H7 (cell line): ENCODE measurements at places on chromosomes 2 and 18. TPM values are rescaled to one million over a fixed set of nuclear protein-coding genes. Genes with fewer than 3 reads are reported as not detected.

- DNase-seq: no peak
Observed at GRCh38 chr2:118477111-118477862, 370.2 kb downstream of the EN1 start.

GRCh38 chr2:231189171-231189530 is 9.3 kb upstream of the ARMC9 start:
- DNase-seq: no peak

GRCh38 chr2:1837458-1837857 is 93.1 kb upstream of the PXDN start:
- no peak for DNase-seq

DNA sequence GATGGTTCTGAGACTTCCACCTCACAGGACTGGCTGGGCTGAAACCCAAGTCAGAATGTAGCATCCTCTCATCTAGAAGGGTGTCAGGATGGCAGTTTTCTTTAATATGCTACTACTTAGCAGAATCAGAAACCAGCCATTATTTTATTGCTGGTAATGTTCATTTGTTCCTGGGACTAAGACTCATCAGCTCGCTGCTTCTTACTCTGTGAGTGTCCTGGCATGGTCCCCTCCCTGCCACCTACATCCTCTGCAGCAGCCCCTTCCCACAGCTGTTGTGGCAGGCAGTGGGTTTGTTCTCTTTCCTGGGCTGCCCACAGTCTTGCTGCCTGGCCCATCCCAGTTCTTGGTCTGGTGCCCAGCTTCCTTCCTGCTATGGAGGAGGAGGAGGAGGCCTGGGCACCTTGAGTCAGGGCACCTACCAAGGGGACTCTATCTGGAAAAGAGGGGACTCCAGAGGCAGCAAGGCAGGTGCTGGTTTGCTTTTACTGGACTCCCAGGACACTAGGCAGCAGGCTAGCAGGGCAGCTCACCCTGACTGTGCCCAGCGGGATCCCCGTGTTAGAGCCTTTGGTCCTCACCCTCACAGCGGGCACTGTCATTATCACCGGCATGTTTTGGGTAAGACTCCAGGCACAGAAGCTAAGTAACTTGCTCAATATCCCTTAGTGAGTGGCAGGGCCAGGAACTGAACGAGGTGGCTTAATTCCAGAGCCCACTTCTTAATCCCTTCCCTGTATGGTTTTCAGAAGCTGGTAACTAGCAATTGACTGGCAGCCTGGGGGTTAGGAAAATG is 62.1 kb downstream of the LRRFIP1 start:
- no peak for DNase-seq

DNA sequence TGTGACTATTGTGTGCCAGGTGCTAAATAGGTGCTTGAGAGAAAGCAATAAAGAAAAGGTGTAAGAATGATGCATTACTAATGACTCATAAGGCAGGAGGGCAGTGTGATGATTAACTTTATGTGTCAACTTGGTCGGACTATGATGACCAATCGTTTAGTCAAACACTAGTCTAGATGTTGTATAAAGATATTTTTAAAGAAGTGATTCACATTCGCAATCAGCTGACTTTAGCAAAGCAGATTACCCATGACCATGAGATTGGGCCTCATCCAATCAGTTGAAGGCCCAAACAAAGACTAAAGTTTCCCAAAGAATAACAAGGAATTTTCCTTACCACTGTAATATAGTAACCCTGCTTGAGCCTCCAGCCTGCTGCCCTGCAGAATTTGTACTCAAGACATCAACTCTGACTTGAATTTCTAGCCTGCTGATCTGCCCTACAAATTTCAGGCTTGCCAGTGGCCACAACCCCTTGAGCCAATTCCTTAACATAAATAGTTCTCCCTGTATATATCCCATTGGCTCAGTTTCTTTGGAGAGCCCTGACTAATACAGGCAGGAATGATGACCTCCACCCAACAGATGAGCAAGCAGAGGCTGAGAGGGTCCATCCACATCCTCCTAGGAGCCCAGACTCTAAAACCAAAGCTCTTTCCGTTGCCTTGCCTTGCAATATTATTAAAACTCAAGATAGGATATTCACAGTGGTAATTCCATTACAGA is 132.6 kb downstream of the ACTR3 start:
- DNase-seq: no peak

DNA sequence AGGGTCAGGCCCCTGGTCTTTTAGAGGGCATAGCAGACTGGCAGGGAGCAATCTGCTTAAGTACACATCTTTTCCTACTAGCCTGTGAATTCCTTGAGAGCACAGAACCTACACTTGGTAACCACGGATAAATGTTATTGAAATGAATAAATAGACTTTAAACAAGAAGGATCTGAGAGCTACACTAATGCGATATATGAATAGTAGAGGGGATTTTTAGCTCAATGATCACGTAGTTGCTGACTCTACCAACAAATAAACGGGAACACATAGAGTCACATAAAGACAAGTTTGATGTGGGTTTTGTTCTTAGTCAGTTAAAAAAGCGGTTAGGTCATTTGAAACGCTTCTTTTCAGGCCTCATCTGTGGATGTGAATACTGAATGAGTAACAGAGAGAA is 290.3 kb upstream of the CCDC68 start:
- no peak for DNase-seq

DNA sequence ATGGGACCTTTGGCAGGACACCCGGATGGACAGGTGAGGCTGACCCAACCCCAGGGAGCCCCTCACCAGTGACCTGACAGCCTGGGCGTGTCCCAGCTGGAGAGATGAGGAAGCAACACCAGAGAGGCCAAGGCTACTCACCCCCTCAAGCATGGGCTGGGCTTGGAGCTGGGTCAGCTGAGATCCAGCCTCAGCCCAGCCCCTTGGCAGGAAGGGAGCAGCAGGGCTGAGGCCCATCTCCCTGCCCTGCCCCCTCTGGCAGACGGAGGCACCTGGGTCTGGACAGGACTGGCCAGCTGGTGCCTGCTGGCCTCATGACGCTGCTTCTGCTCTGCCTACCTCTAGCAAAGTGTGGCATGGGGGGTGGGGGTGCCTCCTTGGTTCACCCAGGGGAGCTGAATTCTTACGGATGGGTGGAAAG is 37.8 kb downstream of the HS6ST1 start:
- DNase-seq: peak; percentile 79

DNA sequence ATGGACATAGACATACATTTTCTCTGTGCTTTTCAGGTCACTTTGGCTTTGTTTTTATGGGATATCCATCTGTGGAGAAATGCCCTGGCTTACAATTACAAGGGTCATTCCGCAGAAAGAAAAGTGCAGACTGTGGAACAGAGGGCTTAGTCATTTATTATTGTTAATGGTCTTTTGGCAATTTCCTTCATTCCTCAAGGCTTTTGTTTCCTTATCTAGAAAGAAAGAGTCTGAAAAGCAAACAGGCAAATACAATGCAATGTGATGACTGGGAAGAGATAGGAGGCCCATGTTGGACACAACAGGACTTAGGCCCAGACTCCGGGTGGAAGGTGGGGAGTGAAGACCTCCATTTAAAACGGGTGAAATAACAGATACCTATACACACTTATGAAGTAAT is 129.5 kb upstream of the CAVIN2 start:
- DNase-seq: no peak

GRCh38 chr2:58120626-58121229 is 74.1 kb downstream of the VRK2 start:
- no peak for DNase-seq

DNA sequence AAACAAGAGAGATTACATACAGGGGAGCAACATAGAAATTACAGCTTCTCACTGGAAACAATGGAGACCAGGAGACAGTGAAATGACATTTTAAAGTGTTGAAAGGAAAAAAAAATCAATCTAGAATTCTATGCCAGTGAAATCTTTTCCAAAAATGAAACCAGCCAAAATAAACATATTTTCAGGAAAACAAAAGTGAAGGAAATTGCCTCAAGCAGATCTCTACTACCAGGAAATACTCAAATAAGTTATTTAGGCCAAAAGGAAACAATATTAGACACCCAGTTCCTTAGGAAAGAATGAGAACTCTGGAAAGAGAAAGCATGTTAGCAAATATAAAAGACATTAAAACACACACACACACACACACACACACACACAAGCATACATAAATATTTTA is 339.9 kb upstream of the NCKAP5 start:
- DNase-seq: no peak

GRCh38 chr2:39994151-39994550 is 215.1 kb upstream of the THUMPD2 start:
- no peak for DNase-seq

- no peak for DNase-seq
Observed at GRCh38 chr2:113686537-113686936, 59.5 kb downstream of the RABL2A start.

DNA sequence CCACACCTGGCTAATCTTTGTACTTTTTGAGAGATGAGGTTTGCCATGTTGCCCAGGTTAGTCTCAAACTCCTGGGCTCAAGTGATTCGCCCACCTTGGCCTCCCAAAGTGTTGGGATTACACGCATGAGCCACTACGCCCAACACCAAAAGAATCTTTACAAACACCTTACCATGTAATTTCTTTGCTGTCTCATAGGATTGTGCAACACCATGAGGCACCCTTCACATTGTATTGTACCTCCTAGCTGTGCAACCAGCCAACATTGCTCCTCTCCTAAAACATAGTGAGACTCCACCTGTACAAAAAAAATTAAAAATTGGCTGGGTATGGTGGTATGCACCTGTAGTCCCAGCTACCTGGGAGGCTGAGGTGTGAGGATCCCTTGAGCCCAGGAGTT is 3.1 kb upstream of the MFSD6 start:
- DNase-seq: no peak

- no peak for DNase-seq
Observed at GRCh38 chr2:70615222-70615621, 61.6 kb upstream of the TGFA start.

DNA sequence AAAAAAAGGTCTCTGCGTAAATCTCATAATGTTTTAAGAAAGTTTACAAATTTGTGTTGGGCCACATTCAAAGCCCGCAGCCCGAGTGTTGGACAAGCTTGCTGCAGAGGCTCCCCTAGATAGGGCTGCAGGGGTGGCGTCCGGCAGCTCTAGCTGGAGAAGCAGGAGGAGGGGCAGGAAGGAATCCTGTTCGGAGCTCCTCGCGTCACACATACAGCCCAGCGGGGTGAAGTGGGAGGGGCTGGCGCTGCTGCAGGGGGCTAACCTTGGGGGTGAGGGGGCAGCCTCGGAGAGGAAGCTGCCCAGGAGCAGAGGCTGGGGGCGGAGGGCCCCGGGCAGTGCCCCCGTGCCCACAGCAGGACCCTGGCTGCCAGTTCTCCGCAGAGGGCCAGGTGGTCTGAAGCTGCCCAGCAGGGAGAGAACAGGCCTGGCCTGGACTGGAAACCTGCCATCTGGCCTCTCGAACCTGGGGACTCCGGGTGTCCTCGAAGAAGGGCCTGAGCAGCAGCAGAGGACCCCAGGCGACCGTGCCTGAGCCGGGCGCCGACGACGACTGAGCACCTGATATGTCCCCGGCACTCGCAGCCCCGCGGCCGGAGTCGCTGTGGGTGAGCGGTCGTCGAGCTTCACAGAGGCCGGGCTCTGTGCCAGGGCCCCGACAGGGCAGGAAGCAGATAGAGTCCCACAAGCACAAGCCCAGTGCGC is 2.6 kb upstream of the GPR35 start:
- DNase-seq: peak; percentile 58

GRCh38 chr2:35184471-35184870 is 1171.1 kb upstream of the CRIM1 start:
- DNase-seq: no peak

- no peak for DNase-seq
Observed at GRCh38 chr18:8983195-8983594, 119.3 kb upstream of the NDUFV2 start.

- no peak for DNase-seq
Observed at GRCh38 chr2:197965756-197966155, 161.4 kb downstream of the PLCL1 start.

DNA sequence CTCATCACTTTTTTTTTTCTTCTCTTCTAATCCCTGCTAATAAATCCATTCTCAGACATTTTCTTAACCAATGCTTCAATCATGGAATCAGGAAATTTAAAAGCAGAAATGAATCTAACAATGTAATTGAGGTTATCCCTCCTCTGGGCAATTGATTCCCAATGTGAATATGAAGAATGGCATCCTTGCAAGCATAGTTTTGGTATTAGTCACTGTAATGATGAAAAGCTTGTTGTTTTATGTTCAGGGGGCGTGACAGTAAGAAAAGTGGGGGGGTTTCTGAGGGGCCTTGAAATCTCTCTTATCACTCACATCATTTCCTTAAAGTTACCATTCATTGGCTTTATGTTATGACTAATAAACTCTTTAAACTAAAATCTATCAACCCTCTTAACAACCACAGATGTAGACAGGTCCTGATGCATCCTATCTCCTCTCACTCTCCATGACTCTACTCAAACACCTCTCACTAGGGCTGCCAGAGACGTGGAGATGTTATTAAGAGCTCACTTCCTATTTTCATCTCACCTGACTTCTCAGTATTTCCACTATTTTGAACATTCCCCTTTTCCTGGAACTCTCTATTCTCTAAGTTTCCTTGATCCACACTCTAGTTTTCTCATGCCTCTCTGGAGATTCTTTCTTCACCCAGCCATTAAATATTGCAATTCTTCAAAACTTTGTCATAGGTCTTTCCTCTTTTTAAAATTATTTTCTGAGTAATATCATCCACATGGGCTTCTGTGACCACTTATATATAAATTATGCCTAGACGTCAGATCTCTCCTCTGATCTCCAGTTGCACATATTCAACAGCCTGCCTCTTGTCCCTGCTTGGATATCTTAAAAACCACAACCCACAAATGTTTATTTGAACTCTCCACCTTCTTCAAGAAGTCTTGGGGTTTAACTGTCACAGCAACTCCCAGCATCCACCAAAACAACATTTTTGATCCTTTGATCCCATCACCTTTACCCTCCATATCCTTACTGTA is 332.9 kb downstream of the CDH2 start:
- DNase-seq: no peak

GRCh38 chr2:179788104-179788503 is 73.3 kb downstream of the ZNF385B start:
- no peak for DNase-seq

Gene ZSWIM2
- total RNA-seq: not detected in 2 replicates

Gene SLC14A1
- not detected in 2 replicates for total RNA-seq

Gene GAREM2
- 7.2 and 9.5 TPM in 2 replicates for total RNA-seq

Gene NEU2
- not detected in 2 replicates for total RNA-seq

Gene NTSR2
- total RNA-seq: not detected in 2 replicates

Gene KIF1A
- total RNA-seq: 46.8 and 51.6 TPM in 2 replicates

Gene CAPN13
- 0.55 and 2.3 TPM in 2 replicates for total RNA-seq

Gene LRP2
- 1.1 and 1.3 TPM in 2 replicates for total RNA-seq

Gene SATB2
- total RNA-seq: 10.3 and 15.7 TPM in 2 replicates

Gene KCNE4
- total RNA-seq: not detected in 2 replicates

Gene UGT1A3
- not detected in 2 replicates for total RNA-seq
